ENCODE measurements at places on chromosomes 6 and 20.

- DNase-seq = no peak
These were observed 198.4 kb upstream of the KCNK16 start for GRCh38 chr6:39520916-39521315.

DNA sequence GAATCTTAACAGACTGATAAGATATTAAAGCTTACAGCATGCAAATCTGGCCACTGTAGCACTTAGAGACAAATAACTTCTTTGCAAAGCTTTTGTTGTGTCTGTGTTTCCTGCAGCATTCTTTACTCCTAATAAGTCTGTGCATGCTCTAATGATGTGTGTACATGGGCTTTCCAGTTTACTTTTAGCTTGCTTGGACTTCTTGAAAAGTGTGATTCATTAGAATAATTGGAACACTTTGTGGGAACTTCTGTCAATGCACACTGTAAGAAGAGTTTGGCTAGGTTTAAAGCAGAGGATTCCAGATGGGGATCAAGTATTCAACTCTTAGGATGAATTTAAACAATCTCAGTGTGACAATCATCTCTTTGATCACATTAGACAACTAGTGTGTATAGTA is 22.1 kb upstream of the TINAG start:
- no peak for DNase-seq

GRCh38 chr20:4833074-4833728 is 111.5 kb downstream of the PRND start:
- no peak for DNase-seq

GRCh38 chr20:25574411-25574810 is 10.9 kb downstream of the NINL start:
- DNase-seq = no peak

DNA sequence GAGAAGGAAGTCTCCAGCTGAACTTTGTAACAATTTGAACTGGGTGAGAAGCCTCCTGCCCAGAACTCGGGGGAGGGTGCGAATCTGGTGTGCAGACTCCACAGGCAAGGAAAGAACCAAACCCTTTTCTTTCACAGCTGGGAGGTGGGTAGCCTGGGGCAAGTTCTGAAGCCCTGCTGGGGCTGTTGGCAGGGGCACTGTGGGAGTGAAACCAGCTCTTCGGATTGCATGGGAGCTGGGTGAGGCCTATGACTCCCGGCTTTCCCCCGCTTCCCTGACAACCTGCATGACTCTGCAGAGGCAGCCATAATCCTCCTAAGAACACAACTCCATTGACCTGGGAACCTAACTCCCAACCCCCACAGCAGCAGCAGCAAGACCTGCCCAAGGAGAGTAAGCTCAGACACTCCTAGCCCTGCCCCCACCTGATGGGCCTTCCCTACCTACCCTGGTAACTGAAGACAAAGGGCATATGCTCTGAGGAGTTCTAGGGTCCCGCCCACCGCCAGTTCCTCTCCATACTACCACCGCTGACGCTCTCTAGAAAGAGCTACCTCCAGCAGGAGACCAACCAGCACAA is 37.5 kb downstream of the SOD2 start:
- DNase-seq = no peak

GRCh38 chr20:416950-417800 is 9.1 kb downstream of the RBCK1 start:
- no peak for DNase-seq

DNA sequence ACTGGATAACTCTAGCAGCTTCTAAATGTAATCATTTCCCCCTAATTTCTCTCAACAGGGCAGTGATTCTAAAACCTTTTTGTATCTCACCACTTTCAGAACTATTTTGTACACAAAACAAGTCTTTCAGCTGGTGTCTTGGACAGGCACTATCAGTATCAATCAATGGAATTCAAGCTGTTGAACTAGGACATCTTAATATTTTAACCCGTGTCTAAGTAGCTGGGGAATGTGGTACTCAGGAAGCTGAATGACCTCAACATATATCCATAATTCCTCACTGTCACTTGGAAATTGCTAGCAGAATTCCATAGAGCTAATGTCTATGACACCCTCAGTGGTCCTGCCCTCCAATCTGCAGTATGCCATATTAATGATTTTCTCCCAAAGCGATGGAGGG is 24.5 kb downstream of the ADAT2 start:
- no peak for DNase-seq

GRCh38 chr6:44020148-44020547 is 107.1 kb downstream of the MRPL14 start:
- DNase-seq = no peak

GRCh38 chr6:90131125-90131524 is 165.5 kb downstream of the BACH2 start:
- DNase-seq = no peak

DNA sequence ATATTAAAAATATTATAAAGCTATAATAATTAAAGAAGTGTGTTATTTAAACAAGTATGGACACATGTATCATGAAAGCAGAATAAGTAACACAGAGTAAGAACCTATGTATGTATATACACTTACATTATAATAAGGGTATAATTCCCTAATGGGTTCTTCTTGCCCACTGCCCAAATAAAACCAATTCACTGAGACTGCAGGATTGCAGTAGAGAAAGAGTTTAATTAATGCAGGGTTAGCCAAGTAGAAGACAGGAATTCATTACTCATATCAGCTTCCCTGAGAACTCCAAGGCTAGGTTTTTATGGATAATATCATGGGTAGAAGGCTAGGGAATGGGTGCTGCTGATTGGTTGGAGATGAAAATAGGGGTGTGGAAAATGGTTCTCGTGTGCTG is 53.8 kb upstream of the SAMD3 start:
- no peak for DNase-seq

GRCh38 chr6:28947067-28947765 is 23.4 kb upstream of the TRIM27 start:
- no peak for DNase-seq

DNA sequence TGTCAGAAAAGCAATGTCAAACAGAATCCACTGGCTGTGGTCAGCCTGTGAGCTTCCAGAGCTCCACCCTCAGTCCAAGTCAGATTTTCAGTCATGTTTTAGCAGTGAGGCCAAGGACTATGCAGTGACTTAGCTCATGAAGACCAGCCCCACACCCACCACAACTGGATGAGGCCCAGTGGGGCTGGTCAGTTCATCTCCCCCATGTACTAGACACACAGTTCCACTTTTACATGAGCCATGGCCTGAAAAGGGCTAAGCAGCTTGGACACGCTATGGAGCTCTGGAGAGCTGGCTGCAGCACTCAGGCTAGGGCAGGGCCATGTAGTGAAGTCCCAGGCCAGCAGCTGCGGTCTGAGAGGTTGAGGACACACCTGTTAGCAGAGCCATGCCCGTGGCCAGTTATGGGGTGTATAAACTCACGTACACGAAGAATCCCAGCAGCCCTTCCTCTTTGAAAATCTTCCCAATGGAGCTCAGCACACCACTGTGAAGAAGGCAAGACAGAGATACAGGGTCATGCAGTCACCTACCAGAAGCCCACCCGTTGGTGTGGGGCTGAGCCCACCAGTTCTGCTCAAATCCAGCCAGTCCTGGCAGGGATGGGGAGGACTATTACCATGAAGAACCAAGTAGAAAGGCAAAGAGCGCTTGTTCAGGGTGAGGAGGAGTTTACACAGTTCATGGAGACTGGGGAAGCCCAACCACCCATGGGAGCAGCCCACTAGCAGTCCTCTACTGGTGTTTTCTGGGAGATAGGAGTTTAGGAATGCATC is 10.6 kb downstream of the MTCH1 start:
- no peak for DNase-seq

DNA sequence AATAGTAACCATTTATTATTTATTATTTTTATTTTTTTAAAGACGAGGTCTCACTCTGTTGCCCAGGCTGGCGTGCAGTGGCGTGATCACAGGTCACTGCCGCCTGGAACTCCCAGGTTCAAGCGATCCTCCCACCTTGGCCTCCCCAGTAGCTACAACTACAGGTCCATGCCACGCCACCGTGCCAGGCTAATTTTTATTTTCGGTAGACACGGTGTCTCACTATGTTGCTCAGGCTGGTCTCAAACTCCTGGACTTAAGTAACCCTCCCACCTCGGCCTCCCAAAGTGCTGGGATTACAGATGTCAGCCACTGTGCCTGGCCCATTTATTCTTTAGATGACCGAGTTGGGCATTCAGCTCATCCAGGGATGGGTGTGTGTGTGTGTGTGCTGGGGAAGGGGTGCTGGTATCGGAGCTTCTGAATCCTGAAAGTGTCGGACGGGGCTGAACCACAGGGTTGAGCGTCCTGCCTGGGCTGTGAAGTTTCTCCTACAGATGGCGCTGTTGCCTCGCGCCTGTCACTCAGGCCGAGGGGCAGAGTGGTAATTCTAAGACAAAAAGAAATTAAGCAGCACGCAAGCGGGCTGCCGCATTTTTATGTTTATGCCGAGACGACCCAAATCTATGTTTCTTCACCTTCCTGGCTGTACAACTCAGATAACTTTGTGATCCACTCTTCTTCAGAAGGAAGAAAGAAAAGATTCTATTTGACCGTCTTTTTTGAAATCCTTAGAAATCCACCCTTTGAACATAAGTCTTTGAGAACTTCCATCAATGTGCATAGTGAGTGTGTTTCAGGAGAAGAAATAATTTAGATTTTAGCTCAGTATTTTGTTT is 252.8 kb downstream of the CDH26 start:
- peak; percentile 78 for DNase-seq

DNA sequence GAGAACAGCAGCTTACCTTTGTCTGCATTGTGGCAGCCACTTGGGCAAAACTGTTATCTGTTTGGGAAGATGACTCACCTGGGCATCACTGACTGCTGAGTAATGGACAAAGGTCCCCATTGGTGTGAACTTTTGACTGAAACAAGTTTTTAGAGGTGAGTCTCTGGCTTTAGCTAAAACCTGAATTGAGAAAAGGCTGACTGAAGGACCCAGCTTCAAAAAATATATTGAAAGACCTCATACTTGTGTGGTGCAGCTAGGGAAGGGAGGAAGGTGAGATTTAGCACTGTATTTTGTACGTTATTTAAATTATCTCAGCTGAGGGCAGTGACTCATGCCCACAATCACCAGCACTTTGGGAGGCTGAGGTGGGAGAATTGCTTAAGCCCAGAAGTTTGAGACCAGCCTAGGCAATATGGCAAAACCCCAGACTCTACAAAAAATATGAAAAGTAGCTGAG is 4.5 kb upstream of the CITED2 start:
- DNase-seq = no peak

GRCh38 chr6:44202972-44203750 is 13.6 kb upstream of the MYMX start:
- DNase-seq = no peak

DNA sequence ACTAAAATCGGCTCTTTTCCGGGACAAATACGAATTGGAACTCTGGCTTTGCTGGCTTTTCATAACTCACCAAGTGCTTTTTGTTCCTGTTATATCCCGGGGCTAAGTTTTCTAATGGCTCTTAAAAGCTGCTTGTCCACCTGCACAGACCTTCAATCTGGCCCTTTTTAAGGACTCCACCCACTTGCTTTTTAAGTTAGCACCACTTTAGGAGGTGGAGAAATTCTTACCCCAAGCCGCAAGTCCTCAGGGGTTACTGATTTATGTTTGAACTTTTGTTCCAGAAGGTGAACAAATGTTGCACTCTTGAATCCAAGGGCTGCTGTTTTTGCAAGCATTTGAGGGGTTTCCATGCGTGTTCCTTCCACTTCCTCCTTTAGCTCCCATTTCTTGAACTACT is 37.8 kb downstream of the FAM184A start:
- DNase-seq = no peak

GRCh38 chr6:150510576-150510975 is 89.1 kb upstream of the PLEKHG1 start:
- DNase-seq = no peak

DNA sequence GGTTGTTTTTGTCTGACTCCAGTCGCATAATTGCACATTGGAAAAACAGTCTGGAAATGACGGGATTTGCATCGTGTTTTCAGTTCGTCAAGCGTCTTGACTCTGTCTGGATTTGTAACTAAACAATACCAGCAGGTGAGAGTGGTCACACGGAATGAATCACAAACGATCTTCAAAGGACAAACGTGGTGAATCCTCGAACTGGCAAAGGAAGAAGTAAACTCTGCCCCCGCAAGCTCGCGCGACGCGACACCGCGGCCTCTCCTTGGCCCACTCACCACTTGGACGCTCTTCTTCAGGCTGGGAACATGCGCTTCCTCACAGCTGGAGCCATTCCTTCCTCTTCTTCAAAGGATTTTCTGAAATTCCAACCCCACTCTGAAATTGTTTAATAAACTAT is 352.6 kb downstream of the THBS2 start:
- no peak for DNase-seq

- DNase-seq = no peak
These were observed 185.5 kb upstream of the AKAP12 start for GRCh38 chr6:151054306-151054705.

DNA sequence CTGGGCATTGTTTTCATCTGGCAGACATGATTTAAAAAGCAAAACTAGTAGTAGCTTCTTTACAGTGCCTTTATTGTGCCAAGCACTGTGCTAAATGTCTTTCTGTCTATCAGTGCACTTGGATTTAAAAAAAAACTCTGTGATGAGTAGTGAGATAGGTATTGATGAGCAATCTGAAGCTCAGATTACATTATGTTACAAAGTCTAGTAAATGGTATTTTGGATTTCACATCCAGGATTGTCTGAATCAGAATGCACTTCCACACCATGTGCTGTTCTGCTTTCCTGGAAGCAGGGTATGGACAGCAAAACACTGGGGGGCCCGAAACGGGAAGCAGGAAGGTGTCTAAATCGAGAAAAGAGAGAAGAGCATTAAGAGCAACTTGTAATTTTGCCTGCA is 103.4 kb upstream of the CCN2 start:
- no peak for DNase-seq

DNA sequence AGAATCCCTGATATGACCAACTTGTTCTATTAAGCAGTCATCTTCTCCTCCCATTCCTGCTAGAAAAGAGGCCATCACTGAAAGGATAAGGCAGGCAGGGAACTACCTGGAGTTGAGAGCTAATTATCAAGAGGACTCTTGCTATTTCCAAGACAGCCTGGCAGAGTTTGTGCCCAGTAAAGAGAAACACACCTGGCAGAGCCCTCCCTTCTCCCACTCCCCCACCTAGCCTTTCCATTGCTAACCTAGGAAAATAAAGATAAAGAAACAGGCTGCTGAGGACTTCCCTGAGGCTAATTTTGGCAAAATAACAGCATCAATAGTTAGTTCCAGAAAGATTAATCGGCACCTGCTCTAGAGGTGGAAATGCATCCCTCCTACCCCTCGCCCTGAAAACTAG is 20.4 kb upstream of the RAB22A start:
- DNase-seq = no peak

- DNase-seq = no peak
These were observed 505.9 kb upstream of the CHD6 start for GRCh38 chr20:42123981-42124473.

DNA sequence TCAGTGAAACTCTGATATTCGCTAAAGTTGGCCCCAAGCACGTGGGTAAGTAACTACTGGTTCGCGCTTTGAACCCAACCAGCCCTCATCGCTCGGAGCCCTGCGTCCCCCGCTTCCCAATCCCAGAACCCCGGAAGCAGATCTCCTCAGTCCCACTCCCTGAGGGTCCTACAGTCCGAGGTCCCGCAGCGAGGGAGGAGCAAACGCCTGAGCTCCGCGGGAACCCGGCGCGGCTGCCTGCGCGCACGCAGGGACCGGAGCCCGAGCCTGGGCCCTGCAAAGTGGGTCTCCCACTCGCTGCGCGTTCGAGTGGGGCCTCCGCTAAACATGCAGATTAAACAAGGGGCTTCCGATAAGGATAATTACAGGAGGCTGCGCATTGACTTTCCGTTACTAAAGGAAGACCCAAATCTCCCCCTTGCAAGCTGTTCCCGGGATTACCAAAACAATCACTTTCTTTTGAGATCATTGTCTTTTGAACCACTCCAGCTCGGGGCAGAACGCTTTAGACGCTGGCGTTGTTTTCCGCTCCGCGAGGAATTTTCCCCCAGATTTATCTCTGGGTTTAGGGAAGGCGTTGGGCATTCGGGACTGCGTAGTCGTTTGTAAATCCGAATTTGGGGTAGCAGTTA is 1.3 kb upstream of the VSX1 start:
- DNase-seq = no peak

Measured in hypothalamus (tissue), 51 donors.